ENCODE measurements at places on chromosomes 7 and 10. TPM values are rescaled to one million over a fixed set of nuclear protein-coding genes. Genes with fewer than 3 reads are reported as not detected.

- DNase-seq, result no peak
Observed at GRCh38 chr10:17101910-17102266, 27.7 kb downstream of the CUBN start.

GRCh38 chr7:100090527-100091410 is 2.0 kb downstream of the COPS6 start:
- DNase-seq, result no peak

DNA sequence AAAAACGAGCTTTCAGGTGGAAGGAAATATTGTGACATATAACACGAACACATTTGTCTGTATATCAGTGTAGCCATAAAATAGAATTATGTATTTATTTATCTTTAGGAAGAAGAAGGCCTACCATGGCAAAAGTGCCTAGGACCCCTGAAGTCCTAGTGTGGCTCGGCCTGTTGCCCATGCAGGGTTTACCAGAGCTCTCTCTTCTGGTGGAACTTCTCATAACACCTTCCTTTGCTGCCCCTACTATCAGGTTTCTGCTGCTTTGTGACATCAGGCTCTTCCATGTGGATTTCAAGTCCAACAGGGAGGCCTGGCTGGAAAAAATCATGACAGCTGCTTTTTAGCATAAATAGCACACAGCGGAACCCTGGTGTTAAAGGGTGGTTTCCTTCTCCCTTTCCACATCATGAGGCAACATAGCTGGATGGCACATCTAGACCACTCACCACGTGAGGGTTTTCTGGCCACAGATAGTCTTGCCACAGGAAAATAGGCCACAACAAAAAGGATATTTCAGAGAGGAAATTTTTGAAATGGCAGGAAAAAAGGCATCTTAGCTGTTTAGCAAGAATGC is 44.8 kb upstream of the ADO start:
- peak; percentile 73 for DNase-seq

GRCh38 chr7:91835826-91836368 is 44.6 kb downstream of the MTERF1 start:
- DNase-seq, result peak; percentile 41

DNA sequence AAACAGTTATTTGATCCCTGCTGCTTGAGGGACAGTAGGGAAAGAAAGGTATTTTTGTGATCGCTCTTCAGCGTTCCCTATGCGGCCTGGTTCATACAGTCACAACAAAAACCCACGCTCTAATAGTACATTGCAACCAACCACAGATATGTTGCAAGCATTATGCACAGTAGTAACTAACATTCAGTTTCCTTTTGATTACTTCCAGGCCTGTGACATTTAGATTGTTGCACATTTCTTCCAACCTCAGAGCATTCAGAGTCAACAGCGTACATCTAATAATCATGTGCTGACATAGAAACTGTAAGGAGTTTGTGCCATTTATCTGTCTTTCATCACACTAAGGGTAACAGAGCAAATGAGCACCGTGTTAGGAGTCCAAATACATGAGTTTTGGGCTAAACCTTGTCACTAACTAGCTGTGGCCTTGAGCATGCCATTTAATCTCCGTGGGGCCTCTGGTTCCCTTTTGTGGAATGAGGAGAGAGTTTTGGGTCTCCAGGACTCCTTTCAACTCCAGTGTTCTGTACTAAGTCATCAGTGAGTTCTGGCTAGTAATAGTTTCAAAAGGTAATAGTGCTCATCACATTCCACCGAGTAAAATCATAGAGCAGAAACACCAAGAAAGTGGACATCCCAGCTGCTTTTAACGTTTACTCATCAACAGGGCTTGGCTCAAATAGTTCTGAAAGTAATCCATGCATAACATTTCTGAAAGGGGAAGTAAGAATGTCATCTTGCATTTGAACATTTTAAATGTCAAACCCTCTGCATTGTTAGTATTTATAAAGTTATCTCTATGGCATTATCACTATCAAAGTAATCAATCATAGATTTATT is 99.0 kb upstream of the FZD1 start:
- DNase-seq, result peak; percentile 75

DNA sequence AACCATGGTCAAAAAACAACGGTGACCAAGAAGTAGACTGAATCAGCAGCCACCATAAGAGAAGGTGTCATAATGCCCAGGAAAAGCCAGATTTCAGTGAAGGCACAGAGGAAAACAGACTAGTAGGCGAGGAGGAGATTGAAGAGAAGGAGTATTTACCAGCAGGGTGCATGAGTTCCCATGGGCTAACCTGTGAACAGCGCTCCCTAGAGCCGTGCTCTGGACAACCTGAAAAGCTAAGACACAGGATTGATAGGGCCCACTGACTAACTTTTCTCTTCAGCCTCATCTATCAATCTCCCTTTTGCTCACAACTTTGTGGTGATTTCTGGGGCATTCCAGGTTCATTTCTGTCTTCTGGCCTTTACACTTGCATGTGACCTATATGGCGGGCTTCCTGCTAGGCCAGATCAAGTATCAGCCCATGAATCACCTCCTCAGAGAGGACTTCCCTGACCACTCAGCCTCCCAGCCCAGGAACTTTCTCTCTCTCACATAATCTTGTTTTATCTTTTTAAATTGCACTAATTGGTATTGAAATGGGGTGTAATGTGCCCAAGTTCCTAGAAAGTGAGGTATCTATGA is 12.8 kb downstream of the ANKRD22 start:
- no peak for DNase-seq

GRCh38 chr10:78706726-78707540 is 361.8 kb upstream of the ZMIZ1 start:
- DNase-seq, result peak; percentile 55

- peak; percentile 8 for DNase-seq
Observed at GRCh38 chr7:121755818-121756552, 117.0 kb upstream of the PTPRZ1 start.

DNA sequence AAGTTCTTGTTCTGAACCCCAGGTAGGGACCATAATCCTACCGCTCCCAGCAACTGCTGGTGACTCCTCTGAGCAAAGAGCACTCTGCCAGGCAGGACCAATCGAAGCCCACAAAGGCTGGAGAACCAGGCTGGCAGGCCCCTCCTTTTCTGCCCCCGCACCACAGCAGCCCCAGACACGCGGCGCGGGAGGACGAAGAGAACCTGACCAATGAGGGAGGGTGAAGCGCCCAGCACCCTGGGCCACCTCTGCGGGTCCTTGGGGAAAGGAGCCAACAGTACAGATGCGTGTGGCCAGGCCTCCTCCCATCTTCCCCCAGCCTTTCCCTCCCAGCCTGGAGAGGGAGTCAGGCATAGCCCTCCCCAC is 25.9 kb downstream of the CTBP2 start:
- DNase-seq, result no peak

- DNase-seq, result no peak
Observed at GRCh38 chr10:7428673-7429350, 18.0 kb upstream of the SFMBT2 start.

- no peak for DNase-seq
Observed at GRCh38 chr7:80902716-80903308, 16.0 kb downstream of the SEMA3C start.

Gene PRR15
- polyA plus RNA-seq, result 3.7 TPM

Gene PCLO
- polyA plus RNA-seq, result 0.59 TPM

Gene KIF11
- polyA plus RNA-seq, result 15.4 TPM

Gene DLG5
- polyA plus RNA-seq, result 27.9 TPM

Gene NRP1
- polyA plus RNA-seq, result 85.9 TPM

Gene CUBN
- 1.4 TPM for polyA plus RNA-seq

Gene LIPK
- not detected for polyA plus RNA-seq
